ENCODE measurements at places on chromosomes 5 and 9.

- DNase-seq = no peak
Measured at GRCh38 chr5:31720004-31720403, 81.1 kb downstream of the PDZD2 start.

DNA sequence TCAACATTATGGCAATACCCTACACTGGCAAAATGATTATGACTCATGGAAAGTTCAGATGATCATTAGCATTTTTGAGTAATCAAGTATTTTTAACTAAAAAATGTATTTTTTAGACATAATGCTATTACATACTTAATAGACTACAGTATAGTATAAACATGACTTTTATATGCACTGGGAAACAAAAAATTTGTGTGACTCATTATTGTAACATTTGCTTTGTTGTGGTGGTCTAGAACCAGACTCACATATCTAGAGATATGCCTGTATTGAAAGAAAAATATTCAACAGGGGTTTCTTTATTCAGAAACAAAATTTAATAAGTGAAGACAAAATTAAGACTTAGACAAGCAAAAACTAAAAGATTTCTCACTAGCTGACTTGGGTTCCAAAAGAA, 385.3 kb upstream of the RIOK2 start:
- DNase-seq = no peak

DNA sequence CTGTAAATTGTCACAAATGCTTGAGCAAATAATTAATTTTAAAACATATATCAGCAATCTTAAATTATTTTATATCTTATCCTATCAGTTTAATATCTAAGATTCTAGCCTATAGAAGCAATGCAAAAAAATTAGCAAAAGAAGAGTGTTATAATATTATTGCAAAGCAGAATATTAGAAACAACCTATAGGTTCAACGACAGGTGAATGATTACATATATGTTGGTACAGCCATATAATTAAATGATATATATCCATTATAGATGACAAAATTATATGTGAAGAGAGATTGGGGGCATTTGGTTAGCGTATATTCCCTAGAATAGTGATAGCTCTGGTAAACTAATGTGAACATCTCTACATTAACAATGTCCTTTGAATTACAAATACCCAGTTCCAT, at the start of gene IFNE:
TSS of gene IFNE (minus strand) at position 101 of the 400 bp plus-strand sequence. CDS start 619 bp downstream, outside the sequence.
- no peak for DNase-seq

DNA sequence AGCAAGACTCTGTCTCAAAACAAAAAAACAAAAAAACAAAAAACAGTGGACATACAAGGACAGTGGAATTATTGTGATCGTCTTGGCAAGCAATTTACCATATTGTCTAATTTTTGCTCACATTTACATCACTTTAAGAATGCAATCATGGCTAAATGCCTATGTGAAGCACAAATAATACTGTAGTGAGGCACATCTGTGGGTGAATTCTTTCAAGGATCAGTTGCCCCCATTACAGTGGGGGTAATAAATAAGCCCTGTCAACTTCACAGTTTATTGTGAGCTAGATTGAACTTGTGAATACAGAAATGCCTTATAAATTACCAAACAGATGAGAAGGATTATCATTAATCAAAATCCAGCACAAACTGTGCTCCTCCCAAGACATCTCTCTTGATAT, 150.2 kb upstream of the PAPPA start:
- DNase-seq = no peak

- no peak for DNase-seq
Measured at GRCh38 chr5:143985832-143986515, 174.0 kb downstream of the HMHB1 start.

GRCh38 chr9:101706261-101706798, 32.1 kb downstream of the GRIN3A start:
- no peak for DNase-seq

- DNase-seq = no peak
Measured at GRCh38 chr5:144462577-144462976, 291.9 kb downstream of the KCTD16 start.

GRCh38 chr5:132947671-132948070, 15.8 kb downstream of the AFF4 start:
- DNase-seq = no peak

DNA sequence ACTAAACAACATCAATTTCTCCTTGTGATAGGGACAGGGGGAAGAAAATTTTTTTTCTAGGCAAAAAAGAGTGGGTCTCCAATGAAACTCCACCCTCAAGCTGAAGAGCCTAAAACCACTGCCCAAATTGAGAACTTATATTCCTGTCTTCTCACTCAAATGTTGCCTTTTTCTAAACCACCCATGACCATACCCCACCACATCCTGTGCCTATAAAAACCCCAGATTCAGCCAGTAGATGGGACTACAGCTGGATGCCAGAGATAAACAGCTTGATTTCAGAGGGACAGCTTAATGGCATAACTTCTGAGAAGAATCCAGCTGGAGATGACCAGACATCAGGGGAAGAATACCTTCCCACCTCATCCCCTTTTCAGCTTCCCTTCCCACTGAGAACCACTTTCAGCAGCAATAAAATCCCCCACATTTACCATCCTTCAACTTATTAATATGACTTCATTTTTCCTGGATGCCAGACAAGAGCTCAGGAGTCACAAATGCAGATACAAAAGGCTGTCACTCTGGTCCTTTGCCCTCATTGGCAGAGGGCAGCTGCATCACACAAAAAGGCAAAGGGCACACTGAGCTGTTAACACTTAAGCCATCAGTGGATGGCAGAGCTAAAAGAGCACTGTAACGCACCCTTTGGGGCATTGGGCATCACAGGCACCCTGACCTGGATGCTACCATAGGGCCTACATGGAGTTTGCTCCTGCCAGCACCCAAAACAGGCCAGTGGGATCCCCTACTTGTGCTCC, 972.5 kb upstream of the CTNND2 start:
- no peak for DNase-seq

GRCh38 chr5:88892669-88893068, 9.7 kb upstream of the MEF2C start:
- no peak for DNase-seq

DNA sequence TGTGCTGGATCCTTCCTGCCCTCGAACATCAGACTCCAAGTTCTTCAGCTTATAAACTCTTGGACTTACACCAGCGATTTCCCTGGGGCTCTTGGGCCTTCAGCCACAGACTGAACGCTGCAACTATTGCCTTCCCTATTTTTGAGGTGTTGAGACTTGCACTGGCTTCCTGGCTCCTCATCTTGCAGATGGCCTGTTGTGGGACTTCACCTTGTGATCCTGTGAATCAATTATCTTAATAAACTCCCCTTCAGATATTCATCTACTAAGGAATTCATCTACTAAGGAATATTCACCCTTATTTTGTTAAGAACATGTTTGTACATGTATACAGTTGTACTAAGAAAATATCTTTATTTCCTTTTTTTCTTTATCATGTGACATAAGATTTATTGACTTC, 1079.7 kb downstream of the CDH12 start:
- DNase-seq = no peak

DNA sequence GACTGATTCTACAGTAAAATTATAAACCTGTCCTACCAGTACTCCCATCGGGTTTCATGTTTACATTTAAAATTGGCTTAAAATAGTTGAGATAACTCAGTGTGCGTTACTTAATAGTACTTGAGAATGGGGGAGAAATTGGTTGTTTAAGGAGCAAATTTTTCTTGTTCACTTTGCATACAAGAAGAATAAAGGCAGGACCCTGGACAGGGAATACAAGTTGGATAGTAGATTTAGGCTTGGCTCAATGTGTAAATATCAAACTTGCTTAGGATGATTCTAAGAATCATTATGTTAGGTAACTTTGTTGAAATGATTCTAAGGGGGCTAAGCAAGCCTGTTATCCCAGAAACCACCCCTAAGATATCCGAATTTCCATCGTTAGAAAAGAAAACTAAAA, 448.4 kb upstream of the TLE4 start:
- no peak for DNase-seq

DNA sequence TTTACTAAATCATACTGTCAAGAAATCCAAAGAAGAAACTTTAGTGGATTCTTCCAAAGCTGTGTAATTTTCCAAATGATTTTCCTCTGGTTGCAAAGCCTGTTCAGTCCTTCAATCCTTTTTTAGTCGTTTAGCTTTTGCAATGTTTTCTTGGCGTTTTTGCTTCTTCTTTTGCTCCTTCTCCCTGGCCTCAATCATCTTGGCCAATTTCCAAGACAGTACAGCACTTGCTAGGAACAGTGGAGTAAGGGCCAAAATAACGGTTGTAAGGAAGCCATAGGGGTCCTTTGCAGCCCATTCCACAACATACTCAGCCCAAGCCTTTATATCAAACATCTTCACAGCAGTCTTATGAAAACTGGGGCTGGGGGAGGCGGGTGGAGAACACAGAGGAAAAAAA, 2.4 kb downstream of the SMIM15 start:
- DNase-seq = no peak

DNA sequence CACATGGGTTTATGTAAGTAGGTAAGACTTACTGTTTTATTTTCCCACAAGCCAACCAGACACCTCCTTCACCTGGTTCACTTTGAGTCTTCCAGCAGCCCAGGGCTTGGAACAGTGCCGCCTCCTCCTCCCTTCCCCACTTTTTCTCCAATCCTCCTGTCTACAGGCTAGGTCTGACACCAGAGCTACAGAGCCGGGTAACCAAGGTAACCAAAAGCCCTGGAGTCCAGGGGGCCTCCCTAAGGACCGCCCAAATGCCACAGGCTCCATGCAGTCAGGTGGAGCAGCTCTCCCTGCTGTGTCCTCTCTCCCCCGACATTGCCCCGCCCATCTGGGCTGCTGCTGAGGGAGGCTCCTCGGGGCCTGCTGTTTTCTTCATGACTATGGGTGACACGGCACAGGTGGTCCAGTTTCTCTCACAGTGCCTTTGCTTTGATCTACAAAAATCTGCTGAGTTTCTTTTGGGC, 138.0 kb upstream of the EFNA5 start:
- DNase-seq = no peak

DNA sequence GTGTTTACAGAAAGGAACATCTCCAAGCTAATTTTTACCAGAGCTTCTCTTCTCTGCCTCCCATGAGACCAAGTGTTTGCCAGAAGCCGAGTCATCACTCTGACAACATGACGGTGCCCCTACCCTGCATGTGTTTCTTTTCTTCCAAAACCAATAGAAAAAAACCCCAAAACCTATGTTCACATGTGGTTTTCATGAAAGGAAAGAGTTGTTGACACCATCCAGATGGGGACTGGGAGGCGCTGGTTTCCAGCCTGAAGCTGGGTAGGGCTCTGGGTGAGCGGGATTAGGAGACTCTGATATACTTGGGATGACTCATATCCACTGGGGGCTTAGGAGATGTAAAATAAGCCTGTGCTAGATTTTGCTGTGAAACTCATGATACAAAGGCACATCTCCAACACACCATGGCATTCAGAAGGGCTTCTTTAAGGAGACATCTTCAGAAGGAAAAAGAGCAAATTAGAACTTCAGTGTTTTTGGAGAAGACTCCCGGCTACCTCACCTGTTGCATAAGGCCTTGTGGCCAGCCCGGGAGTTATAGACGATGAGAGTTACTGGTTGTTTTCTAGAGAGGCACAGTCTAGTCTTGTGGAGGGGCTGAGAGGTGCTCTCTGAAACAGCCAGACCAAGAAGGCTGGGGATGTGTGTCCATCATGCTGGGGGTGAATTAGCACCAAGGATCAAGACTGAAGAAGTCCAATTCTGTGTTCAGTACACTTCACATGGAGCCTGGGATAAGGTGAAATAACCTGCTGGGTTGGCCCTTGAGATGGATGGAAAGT, 108.9 kb upstream of the LHFPL2 start:
- DNase-seq = no peak

DNA sequence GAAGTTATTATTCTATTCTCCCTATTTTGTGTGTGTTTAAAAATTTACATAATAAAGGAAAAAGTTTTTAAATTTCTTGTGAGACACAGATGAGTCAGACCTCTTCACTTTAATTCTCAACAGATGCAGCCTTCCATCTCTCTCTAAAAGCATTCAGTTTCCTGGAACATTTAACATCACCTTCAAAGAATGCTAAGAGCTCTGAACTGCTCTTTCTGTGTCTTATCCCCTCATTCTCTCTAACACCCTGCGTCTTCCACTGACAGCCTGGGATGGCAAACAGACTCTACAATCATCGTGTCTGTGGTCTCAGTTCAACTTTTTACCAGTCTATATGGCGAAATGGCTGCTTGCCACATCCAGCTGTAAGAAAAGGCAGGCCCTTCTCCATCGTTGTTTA, 173.0 kb downstream of the HINT1 start:
- no peak for DNase-seq

GRCh38 chr5:137015540-137016116, 483.5 kb downstream of the SPOCK1 start:
- DNase-seq = no peak

GRCh38 chr5:15823398-15823797, 323.4 kb downstream of the FBXL7 start:
- DNase-seq = no peak

- no peak for DNase-seq
Measured at GRCh38 chr5:38463634-38464521, 92.6 kb downstream of the LIFR start.

DNA sequence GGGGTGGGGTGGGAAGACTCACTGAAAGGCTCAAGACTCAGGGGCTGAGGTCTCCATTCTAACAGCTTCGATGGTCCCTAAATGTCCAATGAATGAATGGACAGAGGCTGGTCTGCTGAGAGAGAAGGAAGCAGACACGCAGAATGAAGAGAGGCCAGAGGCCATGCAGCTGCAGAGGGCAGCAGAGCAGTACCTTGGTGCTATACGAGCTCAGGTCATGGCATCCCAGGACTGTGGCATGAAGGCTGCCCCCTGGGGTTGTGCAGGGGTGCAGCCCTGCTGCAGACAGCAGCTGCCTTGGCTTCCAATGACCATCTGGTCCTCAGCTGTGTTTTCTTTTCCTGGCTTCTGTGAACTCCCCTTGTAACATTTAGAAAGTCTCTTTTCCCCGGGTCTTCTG, 15.2 kb upstream of the CORO2A start:
- DNase-seq = no peak

DNA sequence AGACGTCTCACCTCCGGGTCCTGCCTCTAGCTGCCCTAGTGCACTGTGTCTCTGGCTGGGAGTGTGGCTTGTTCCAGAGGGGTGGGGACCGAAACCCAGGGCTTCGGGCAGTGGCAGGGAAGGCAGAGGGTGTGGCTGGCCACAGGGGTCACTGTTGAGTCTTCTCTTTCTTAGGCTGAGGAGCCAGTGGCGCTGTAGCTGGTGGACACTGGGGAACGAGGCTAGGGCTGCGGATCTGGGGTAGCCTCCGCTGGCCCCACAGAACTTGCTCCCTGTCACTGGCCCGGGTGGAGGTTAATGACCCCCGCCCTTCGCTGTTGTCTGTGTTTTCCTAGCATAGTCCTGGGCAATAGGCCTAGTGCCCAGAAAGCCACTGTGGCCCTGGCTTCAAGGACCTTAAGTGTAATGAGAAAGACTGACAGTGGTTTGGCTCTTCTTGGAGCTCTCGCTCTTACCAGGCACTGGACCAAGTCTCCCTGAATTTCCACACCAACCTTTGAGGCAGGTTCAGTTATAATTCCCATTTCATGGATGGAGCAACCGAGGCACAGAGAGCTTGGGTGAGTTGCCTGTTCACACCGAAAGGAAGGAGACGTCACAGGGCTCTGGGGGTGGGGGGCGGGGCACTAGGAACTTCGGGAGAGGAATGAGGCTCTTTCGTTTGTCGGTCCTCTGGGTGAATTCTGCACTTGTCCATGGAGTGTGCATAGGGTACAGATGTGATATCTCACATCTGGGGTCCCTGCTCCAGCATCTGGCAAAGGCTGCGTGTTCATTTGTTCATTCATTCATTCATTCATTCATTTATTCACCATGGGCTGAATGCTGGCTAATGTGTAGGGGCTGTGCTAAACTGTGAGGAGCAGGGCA, 4.8 kb upstream of the IER5L start:
- no peak for DNase-seq

GRCh38 chr9:4680750-4681149, 1.4 kb downstream of the CDC37L1 start:
- no peak for DNase-seq

GRCh38 chr9:81370096-81370495, 319.3 kb downstream of the TLE1 start:
- DNase-seq = no peak
